ENCODE measurements at places on chromosomes 16 and 17.

DNA sequence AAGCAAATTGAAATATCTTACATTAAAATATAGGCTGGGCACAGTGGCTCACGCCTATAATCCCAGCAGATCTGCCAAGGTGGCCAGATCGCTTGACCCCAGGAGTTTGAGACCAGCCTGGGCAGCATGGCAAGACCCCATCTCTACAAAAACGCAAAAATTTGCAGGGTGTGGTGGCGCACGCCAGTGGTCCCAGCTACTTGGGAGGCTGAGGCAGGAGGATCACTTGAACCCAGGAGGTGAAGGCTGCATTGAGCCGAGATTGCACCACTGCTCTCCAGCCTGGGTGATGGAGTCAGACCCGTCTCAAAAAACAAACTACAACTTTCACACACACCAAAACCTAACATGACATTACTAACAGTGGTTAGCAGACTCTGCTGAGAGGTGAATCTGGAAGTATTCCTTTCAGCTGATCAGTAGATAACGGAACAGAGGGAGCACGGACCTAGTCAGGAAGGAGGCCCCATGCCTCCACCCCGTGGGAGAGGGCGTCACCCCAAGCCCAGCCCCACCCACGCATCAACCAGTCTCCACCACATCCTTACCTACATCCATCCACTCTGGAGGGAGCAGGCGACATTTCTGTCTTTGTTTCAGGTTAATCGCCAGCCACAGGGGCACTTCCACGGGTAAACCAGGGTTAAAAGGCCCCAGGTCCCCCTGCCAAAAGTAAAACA is 1.7 kb downstream of the GINS2 start:
- DNase-seq, result no peak

DNA sequence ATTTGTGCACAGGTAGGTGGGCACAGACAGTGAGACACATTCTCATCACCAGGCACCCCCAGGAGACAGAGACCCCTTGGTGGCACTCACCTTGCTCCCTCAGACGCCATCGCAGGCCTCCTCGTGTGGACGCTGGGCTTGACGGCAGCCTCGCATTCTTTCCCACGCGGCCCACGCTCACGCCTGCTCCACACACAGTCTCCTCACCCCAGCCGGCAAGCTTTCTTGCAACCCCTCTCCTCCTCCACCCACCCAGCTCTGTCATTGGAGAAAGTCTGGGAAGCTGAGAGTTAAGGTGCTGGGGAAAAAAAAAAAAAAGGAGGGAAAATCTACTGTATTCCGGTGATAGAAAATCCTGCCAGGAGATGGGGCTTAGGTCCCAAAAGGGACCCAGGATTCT is 14.8 kb downstream of the SGCA start:
- no peak for DNase-seq

GRCh38 chr17:46027048-46027975 is 28.3 kb downstream of the STH start:
- DNase-seq, result no peak

DNA sequence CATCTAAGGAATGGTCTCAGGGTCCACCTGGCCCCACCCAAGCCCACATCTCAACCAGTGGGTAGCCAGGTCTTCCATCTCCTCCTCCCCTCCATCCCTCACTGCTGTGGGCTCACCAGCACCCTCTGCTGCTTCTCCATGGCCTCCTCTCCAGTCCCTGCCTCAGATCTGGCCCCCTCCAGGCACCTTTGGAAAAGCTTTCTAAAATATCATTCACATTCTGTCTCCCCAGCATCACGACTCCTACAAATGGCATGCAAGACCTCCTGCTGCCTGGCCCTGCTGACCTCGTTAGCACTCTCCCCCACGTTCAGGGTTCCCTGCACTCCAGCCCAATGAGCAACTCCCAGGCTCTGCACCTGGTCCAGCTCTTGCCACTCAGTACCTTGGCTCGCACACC is 13.7 kb downstream of the GLP2R start:
- no peak for DNase-seq

GRCh38 chr16:85543536-85543935 is 69.6 kb upstream of the GSE1 start:
- DNase-seq, result no peak
